M059J (cell line): ENCODE measurements at places on chromosomes 4 and X. TPM values are rescaled to one million over a fixed set of nuclear protein-coding genes. Genes with fewer than 3 reads are reported as not detected.

GRCh38 chrX:22043872-22044271, 11.7 kb downstream of the PHEX start:
- no peak for DNase-seq

RAB40A gene
- 0.07 TPM in 1 of 2 replicates, not detected in the other for total RNA-seq

GRCh38 chr4:47762376-47763266, 75.2 kb downstream of the CORIN start:
- DNase-seq = no peak

ZNF711 gene
- 1.4 and 1.6 TPM in 2 replicates for total RNA-seq

CT47B1 gene
- not detected in 2 replicates for total RNA-seq

FRAS1 gene
- total RNA-seq = 0.02 TPM in 1 of 2 replicates, not detected in the other
